Activated CD4-positive, alpha-beta memory T cell treated with anti-CD3 and anti-CD28 coated beads, Interleukin-2, amount 10 ng/mL, durations not matched to agents 7 days and 5 days (primary cell): ENCODE measurements at places on chromosomes 13 and 19.
A peak's percentile ranks its signal among the peaks of the same experiment; 100 is the strongest.

DNA sequence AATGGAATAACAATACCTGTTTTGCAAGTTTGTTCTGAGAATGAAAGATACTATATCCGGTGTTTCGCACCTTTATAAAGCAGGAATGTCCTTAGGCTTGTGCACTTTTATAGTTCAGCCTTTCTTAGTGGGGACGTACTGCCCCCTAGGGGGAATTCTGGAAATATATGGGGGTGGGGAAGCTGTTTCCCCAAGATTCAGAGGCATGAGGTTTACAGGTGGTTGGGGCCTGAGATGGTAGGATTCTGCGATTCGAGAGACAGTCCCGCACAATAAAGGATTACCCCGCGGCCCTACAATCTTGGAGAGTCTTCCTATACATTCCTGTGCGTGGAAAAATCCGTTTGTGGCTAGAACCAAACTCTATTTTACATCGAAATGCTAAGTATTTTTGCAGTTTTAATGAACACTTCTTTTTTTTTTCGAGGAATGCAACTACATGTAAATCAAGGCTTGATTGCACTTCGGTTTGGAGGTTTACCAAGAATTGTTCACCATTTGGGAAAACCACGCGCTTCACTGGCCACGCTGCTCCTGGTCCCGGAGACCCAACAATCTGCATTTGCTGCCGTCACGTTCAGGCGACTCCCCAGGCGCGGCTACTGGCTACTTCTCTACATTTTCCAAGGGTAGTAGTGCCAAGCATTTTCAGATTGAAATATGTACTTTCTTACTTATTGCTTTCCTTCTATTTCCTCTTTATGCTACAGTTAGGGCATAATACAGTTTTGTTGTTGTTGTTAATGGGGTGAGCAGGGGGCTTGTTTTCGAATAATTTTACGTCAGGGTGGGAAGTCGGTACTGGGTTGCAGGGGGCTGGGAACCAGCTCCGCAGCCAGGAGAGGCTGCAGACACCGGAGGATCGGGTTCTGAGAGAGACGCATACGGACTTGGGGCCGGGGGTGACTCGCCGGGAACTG is 830 bp downstream of the NEK5 start:
- H3K4me1 ChIP-seq = peaks cover 15% of the 10 kb centered on the region
- peaks cover 16% of the 10 kb centered on the region for H3K27me3 ChIP-seq
- H3K4me3 ChIP-seq = peak overlapping the region; percentile 66
- peak; percentile 59 for DNase-seq

- H3K27me3 ChIP-seq = peaks cover 22% of the 10 kb centered on the region
- no peaks in the 10 kb centered on the region for H3K36me3 ChIP-seq
- DNase-seq = no peak
- no peak overlapping the region for H3K4me3 ChIP-seq
- peaks cover 3% of the 10 kb centered on the region for H3K4me1 ChIP-seq
These were observed 160.5 kb downstream of the STK24 start for GRCh38 chr13:98416408-98416807.

GRCh38 chr13:99370481-99371275 is 63.5 kb upstream of the GPR183 start:
- H3K4me1 ChIP-seq = peaks cover 85% of the 10 kb centered on the region
- H3K36me3 ChIP-seq = peaks cover 66% of the 10 kb centered on the region
- no peaks in the 10 kb centered on the region for H3K27me3 ChIP-seq
- peak overlapping the region; percentile 7 for H3K27ac ChIP-seq
- no peak overlapping the region for H3K4me3 ChIP-seq

DNA sequence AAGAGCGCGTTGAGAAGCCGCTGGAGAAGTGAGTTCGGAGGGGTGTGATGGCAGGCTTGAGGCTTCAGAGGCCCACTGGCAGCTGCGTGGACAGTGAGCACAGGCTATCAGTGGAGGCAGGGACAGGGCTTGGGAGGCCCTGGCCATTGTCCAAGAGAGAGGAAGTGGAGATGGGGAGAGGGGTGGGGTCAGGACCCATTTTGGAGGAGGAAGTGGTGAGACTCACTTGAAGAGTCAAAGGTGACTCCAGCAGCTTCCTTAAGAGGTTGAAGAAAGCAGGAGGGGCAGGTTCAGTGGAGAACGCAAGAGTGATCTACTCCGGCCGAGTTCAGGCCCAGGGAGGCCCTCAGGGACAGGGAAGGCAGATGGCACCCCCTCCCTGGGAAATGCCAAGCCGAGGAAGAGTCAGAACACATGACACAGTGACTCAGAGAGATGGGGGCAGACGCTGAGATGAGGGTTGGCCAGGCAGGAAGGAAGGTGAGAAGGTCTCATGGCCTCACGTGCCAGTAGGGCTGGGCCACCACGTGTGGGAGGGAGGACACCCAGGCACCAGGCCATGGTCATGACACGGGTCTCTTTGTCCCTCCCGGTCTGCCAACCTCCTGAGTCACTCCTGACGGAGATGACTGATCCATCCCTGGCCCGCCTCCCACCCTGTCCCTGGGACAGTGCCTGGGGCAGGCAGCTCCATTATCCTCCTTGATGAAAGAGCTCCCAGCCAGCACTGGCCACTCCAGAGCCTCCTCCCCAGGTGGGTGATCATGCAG is 10.1 kb upstream of the CD22 start:
- no peak overlapping the region for H3K4me3 ChIP-seq
- peaks cover 9% of the 10 kb centered on the region for H3K4me1 ChIP-seq
- no peak for DNase-seq
- H3K27ac ChIP-seq = peak overlapping the region; percentile 38
